ENCODE measurements at places on chromosomes 4 and X.

DNA sequence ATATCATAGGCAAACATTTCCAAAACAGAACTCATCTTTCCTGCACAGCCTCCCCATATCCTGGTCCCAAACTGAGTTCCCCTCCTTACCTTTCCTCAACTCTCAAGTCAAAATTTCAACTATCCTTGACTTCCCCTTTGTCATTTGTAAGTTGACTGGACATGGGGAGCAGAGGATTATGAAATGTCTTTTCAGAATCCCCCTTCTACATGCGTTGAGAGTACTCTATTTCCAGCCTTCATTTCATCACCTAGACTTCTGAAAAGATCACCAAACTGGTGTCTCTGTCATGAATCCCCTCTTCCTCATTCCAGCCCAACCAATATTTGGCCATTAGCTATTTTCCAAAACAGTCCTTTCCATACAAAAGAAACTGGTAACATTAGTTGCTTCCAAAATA, 95.2 kb downstream of the SYNPO2 start:
- no peak for DNase-seq

GRCh38 chrX:154488336-154489075, 1.9 kb downstream of the SLC10A3 start:
- no peak for DNase-seq

DNA sequence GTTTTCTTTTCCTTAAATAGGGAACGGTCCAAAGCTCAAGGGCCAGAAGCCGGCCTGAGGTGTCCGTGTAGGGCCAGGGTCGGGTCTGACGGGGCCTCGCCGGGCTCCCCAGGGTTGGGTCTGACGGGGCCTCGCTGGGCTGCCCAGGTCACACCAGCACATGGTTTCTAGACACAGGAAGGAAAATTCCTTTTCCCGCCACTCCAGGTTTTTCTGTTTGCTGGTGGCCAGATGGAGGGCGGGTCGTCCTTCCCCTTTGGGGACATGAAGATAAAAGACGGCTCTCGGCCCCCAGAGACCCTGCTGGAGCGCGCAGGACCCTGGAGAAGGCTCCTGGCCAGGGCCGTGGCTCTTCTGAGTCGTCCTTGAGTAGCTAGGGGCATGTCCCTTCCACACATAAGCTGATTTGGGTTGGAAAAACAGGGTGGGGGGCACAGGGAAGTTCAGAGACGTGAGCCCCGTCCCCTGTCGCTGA, 35.1 kb downstream of the PIGG start:
- no peak for DNase-seq

GRCh38 chr4:956531-957230, 16.7 kb downstream of the DGKQ start:
- no peak for DNase-seq

DNA sequence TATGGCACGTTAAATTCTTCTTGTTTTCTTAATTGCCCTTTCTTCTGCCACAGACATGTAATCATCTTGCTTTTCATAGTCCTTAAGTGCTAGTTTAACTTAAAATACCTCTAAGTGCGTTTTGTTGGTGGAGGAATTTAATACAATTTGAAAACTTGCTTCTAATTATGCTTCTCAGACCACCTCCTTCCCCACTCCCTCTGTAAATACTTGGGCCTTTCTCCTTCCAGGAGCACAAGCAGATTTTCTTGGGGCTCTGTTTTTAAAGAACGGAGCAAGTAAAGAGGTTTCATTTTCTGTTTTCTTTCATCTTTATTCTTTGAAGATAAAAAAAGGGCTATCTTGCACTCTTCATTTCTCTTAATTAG, 559 bp upstream of the PCDH18 start:
- peak; percentile 46 for DNase-seq

DNA sequence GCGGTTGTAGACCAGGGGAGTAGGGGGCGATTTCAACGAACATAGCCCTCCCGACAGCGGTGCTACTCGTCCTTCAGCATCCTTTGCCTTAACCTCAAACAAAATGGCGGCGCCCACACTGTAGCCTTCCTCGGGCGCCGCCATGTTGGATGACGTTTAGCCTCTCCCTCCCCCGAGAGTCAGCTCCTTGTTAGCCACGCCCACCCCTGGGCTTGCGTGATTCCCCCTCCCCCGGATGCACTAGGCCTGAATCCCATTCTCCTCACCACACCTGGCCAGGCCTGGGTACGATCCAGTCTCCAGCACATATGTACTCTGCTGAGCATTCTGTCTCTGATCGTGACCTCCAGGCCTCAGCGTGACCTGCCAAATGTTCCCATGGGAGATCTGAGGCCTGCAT, 49.0 kb upstream of the ZNF157 start:
- peak; percentile 92 for DNase-seq

DNA sequence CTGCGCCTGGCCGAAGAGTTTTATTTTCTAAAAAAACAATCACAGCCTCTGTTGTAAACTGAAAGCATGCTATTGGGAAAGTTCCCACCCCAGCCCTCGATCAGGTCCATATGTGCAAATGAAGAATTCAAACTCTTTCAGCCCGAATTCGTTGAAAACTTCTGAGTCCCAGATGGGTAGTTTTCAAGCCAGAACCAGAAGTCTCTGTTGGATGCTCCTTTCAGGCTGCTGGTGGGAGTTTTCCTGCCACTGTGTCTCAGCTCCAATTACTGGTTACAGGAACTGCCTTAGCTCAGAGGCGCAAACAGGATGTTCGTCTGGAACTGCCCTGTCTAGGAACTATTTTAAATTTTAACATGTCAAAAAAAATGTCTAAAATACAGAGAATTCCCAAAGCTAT, 9.3 kb upstream of the ALG13 start:
- no peak for DNase-seq

All from neural progenitor cell (in vitro differentiated cells).